ENCODE measurements at places on chromosomes 4 and X.
A peak's percentile ranks its signal among the peaks of the same experiment; 100 is the strongest.

- no peak for DNase-seq
These were observed 81.7 kb downstream of the PWWP3B start for GRCh38 chrX:106249706-106250379.

GRCh38 chr4:153295131-153295755, 49.2 kb upstream of the MND1 start:
- DNase-seq, result no peak

GRCh38 chrX:10482261-10482660, 138.1 kb downstream of the MID1 start:
- DNase-seq, result peak; percentile 4

GRCh38 chrX:132612821-132613564, 124.2 kb upstream of the MBNL3 start:
- peak; percentile 19 for DNase-seq

GRCh38 chr4:151400343-151400742, 8.6 kb upstream of the FHIP1A start:
- DNase-seq, result no peak

- no peak for DNase-seq
These were observed 32.7 kb upstream of the JADE1 start for GRCh38 chr4:128776794-128777216.

GRCh38 chr4:10753336-10753735, 68.8 kb upstream of the CLNK start:
- DNase-seq, result no peak

GRCh38 chrX:88944661-88945060, 197.6 kb downstream of the CPXCR1 start:
- DNase-seq, result no peak

DNA sequence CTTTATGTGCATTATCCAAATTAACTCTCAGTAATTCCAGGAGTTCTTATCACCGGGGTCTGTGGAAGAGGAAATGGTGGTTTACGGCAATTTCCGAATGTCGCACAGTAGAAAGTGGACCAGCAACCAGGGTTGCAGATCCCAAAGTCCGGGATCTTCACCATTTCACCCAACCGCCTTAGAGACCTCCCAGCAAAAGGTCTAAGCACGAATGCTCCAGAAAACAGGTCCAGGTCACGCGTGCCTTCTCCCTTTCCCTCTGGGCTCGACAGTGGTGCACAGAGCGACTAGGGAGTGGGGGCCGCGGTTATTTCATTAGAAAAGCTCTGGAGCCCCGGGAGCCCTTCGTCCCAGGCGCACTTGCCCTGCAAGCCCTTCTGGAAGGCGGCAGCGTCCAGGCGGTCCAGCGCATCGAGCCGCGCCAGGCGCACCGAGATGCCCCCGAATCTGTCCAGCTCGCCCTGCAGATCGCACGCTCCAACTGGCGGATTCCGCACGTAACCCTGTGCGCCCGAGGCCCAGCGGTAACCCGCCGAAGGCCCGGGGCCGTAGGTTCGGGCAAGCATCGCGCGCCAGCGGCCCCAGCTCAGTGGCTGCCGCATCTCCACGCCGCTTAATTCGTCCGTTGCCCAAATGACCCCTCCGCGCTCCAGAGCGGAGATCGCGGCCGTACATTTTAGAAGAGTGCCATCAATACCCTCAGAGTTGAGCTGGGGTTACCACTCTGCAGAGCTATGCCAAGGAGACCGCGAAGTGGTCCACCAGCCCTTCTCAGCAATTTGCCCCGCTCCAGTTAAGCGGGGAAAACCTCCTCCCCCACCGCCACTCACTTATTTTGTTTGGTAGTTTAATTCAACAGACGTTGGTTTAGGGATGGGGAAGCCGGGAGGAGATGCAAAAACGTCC, at the start of gene NUDT6:
TSS of gene NUDT6 (minus strand) at position 627 of the 906 bp plus-strand sequence. CDS start at position 602, 25 bp downstream.
- peak; percentile 59 for DNase-seq

DNA sequence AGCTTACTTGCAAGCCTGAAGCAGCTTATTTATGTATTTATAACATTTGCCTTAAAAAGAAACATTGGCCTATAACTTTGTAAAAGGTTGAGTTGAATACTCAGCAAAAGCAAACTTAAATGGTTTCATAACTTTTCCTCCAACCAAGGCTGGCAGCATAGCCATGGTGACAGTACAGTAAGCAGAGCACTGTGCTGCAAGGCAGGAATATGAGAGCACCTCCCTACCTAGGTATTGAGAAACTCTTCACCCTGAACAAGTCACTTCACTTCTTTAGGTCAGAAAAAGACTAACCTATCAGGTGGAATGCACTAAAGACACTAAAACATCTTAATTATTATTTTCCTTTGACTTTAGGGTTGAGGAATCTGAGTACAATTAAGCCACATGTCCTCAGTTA, 63.9 kb upstream of the GYPA start:
- no peak for DNase-seq

GRCh38 chrX:11311706-11312105, 18.5 kb downstream of the AMELX start:
- no peak for DNase-seq

GRCh38 chr4:77399831-77400230, 205.8 kb upstream of the CXCL13 start:
- no peak for DNase-seq

GRCh38 chrX:23822397-23822796, 39.4 kb downstream of the SAT1 start:
- DNase-seq, result no peak

GRCh38 chrX:73556159-73556558, 6.8 kb upstream of the CHIC1 start:
- no peak for DNase-seq

GRCh38 chr4:68361146-68361589, 11.3 kb upstream of the YTHDC1 start:
- no peak for DNase-seq

GRCh38 chrX:23936180-23936579, 28.4 kb downstream of the CXorf58 start:
- DNase-seq, result no peak

GRCh38 chr4:152735396-152735859, 44.1 kb downstream of the TIGD4 start:
- DNase-seq, result peak; percentile 53

- no peak for DNase-seq
These were observed 17.2 kb upstream of the IGFBP7 start for GRCh38 chr4:57127361-57127760.

DNA sequence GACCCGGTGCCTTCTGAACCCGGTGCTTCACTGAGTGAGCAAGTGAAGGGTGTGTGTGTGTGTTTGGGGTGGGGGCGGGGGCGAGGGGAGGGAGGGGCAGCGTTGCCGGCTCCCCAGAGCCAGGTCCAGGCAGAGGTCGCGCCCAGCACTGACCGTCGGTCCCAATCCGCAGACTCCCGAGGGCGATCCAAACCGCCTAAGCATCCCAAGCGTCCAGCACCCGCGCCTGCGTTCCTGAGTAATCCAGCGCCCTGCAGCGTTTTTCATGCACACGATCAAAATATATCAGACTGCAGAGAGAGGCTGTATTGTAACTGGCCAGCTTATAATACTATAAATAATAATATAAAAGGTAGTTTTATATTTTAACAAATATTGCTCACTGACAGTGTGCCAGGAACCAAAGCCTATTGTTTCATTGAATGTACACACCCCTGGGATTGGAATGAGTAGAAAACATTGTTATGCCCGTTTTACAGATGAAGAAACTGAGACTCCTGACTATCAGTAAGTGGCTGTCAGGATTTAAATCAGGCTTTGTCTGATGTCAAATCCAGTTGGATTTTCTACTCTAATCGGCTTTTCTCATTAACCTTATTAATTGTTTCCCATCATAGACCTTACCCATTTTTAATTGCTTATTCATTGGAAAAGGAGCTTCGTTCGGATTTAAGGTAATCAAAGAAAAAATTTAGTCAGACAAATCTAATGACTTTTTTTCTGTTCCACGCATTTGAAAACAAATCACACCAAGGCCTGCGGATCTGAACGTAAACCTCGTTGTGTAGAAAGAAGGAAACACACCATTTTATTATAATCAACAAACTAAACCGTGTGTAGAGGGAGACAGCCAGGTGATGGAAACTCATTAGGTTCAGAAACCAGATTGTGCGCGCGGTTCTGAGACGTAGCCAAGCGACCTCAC, 4.0 kb upstream of the NKX3-2 start:
- DNase-seq, result peak; percentile 31

- no peak for DNase-seq
These were observed 519.1 kb downstream of the STPG2 start for GRCh38 chr4:97624204-97624603.

DNA sequence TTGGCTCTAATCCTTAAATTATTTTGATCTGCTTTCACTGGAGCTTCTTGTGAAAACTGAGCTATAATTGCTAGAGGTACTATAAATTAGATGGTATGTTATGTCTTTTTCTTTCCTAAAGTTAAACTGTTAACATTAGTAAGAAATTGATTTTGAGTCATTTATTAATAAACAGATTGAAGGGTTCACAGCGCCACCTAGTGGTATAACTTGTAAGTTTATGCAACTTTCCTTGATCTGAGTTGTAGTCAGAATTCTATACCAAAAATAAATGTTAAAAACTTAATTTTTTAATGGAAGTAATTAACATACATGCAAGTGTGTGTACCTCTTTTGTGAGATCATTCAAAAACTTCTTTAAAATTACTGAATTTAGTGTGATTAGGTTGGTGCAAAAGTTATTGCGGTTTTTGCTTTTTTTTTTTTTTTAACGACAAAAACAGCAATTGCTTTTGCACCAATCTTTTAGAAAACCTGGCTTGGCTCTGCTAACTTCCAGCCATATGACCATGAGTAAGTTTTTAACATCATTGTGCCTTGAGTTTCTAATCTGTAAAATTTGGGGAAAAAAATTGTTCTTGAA, 151.5 kb downstream of the CENPC start:
- DNase-seq, result peak; percentile 46

- DNase-seq, result peak; percentile 25
These were observed 839 bp downstream of the STK26 start for GRCh38 chrX:132023896-132024386.

DNA sequence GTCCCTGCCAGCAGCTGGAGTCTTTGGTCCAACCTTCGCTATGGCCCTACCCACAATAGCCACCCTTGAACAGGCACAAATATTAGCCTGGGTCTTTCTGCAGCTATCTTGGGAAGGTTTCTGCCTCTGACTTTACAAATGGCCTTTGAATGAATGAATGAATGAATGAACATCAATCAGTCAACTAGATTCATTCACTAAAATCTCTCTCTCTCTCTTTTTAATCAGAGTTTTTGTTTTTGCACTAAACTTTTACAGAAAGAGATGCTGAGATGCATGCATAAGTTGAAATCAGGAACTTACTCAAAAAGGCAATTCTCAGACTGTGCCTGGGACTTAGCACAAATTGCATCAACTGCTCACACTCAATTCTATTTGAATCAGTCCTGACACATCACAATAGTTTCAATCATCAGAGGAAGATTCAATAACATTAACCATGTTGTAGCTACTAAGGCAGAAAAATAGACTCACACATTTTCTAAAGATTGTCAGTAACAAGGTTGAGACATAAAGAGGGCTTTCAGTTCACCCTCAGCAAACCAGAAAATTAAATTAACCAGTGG, 55.0 kb downstream of the ANXA3 start:
- DNase-seq, result no peak

GRCh38 chrX:70030301-70030767, 19.4 kb downstream of the AWAT2 start:
- peak; percentile 44 for DNase-seq

DNA sequence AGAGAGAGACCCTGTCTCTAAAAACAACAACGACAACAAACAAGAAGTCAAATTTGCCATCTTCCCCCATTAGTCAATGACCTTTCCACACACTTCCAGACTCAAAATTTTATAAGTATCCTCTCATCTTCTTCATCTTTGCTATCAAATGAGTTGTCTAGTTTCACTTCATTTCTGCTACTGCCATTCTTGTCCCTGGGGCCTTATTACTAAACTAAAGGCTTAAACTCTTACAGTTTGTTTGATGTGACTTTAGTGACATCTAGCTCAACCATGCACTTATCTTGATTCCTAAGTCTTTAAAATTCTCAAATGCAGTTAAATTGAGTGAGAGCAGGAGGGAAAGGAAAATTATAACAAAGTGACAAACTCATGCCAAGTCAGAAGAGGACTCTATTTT, 271.8 kb upstream of the GK2 start:
- no peak for DNase-seq

GRCh38 chrX:103415068-103415467, 38.7 kb downstream of the BEX3 start:
- DNase-seq, result no peak

DNA sequence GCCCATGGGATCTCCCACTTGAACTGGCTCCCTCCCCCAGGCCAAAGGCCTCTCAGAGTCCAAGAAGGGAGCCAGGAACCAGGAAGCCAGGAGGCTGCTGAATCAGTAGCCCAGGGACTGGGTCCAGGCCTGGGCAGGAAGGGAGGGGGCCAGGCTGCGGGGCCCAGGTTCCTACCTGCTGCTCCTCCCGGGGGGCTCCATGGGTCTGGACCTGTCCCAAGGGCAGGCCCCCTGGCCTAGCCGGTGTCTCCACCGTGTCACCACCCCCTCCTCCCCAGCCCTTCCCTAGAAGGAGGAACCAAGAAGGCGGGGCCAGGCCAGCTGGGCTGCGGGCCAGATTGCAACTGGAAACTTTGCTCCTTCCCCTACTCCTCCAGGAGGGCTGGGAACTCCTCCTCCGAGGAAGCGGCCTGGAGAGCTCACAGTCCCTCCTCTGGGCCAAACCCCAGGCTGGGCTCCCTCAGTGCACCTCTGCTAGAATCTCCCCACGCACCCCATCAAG, at the start of gene IQSEC2:
TSS of gene IQSEC2 (minus strand) at position 264 of the 502 bp plus-strand sequence.
- DNase-seq, result no peak

- DNase-seq, result no peak
These were observed 19.9 kb downstream of the ABCG2 start for GRCh38 chr4:88138561-88138960.

GRCh38 chr4:62531731-62532130, 1331.6 kb downstream of the ADGRL3 start:
- no peak for DNase-seq

- no peak for DNase-seq
These were observed 80.8 kb downstream of the FGF16 start for GRCh38 chrX:77528034-77528433.

DNA sequence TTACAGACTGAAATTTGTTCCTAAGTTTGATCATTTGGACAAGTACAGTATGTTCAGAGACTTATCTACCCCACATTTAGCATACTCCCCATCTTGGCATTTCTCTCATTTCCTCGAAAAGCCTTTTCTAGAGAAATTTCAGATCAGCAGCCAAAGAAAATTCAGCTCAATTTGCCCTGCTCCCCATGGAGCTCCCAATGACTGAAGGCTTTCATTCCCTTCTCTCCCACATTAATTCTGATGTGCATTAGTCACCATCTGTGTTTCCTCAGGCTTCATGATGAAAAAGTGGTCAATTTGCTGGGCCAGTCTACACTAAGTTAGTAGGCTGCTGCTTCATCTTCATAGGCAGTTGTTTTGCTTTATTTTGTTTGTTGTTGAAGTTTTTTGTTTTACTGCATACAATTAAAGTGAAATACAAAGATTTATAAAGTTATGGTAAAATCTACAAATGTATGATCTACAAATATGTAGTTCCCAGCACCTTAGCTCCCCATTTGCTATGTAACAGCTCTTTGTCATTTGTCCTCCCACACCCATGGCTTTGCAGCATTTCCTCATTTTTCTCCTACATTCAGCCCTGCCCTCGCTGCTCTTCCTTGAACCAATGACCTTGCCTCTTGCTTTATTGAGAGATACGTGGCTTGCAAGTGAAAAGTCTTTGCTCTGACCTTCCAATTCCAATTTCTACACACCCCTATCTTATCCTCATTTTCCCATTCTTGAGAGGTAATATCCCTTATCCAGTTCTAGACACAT, 193.9 kb downstream of the ANAPC10 start:
- no peak for DNase-seq

- no peak for DNase-seq
These were observed 173.0 kb upstream of the TET2 start for GRCh38 chr4:104973708-104974107.

- DNase-seq, result no peak
These were observed 4.1 kb downstream of the RHOXF1 start for GRCh38 chrX:120111611-120112010.
